ENCODE measurements at places on chromosomes 3 and 15.

DNA sequence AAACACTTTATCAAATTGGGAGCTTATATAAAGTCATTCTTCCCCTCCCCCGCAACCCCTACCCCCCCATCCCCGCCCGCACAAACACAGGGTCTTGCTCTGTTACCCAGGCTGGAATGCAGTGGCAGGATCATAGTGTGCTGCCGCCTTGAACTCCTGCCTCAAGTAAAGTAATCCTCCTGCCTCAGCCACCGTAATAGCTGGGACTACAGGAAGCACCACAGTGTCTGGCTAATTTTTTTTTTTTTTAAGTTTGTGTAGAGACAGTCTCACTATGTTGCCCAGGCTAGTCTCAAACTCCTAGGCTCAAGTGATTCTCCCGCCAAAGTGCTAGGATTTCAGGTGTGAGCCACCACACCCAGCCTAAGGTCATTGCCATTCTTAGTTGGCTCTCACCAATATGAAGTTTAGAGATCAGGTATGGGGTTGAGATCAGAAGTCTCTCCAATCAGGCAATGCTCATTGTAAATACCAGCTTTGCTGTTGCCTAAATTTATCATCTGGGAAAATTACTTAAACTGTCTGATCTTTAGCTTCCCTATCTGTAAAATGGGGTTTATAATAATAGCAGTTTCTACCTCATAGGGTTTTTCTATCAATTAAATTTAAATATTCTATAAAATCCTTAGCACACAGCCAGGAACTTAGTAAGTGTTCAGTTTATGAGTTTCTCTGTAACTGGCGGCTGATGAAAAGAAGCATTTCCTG lies 60.3 kb downstream of the TGFBR2 start:
- DNase-seq: no peak

- DNase-seq: no peak
These were observed 25.5 kb upstream of the NUDT16 start for GRCh38 chr3:131356006-131356595.

- no peak for DNase-seq
These were observed 39.0 kb downstream of the LRTM1 start for GRCh38 chr3:54888873-54889272.

DNA sequence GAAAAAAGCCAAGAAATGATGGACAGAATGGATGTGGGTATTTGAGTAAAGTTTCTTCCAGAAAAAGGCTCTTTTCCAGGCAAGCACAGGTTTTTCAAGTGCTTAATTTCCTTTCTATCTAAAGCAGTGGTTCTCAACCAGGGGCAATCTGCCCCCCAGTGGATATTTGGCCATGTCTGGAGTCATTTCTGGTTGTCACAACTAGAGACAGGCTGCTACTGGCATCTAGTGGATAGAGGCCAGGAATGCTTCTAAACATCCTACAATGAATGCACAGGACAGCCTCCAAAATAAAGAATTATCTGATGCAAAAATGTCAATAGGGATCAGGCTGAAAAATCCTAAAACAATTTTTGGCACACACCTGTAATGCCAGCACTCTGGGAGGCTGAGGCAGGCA lies 23.9 kb downstream of the SEC22C start:
- DNase-seq: no peak

GRCh38 chr3:9347081-9347480 lies 15.8 kb upstream of the THUMPD3 start:
- DNase-seq: no peak

- DNase-seq: no peak
These were observed 1.5 kb downstream of the ARHGEF3 start for GRCh38 chr3:56800130-56800831.

DNA sequence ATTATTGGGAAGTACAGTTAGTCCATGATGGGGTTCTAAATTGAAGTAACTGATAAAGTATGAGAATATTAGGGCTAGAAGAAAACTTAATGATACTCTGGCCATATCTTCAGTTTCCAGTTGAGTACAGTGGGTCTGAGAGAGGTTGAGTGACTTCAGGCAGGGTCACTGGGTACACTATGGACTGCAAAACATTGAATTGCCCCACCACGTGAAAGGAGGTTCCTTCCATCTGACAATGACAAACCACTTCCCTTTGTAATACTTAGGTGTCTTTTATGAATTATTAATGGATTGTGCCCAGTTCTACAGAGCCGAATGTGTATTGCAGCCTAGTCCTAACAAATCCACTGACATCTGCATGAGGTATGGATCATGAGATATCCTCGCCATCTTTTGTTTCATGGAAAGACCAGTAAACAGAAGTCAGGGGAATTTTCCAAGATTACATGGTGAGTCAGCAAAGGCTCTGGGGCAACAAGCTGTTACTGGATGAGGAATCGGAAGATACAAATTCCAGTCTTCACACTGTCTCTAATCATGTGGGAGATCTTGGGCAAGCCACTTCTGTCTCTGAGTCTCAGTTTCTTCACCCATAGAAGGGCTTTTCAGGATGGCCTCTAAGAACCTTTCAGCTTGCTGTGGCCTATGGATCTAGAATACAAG lies 66.5 kb upstream of the BCL6 start:
- DNase-seq: no peak

DNA sequence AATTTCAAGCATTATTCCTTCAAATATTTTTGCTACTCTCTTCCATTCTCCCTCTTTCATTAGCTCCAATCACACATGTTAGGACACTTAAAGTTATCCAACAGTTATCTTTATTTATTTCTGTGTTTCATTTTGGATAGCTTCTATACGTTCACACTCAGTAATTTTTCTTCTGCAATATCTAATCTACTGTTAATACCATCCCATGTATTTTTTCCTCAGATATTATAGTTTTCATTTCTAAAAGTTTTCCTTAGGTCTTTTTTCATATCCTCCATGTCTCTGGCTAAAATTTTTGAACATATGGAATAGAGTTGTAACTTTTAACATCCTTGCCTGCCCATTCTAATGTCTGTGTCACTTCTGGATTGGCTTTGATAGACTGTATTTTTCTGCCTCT lies 73.4 kb downstream of the CTNNB1 start:
- DNase-seq: no peak

GRCh38 chr15:69910514-69910913 lies 187.2 kb downstream of the TLE3 start:
- DNase-seq: no peak

DNA sequence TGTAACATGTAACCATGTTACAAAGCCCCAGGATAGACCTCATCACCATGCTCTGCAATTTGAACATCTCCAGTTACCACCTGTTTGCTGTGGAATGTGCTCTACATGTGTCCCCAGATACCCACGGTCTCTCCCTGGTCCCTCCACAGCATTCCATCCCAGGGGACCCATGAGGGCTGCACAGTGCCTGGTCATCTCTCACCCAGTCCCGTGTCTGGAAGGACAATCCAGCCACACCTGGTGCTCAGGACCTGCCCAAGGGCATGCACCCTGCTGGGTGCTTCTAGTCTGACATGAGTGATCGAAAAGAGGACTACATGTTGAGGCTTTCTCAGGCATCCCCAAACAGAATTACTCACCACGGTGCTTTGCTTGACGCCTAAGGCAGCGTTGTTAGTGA lies 119.6 kb upstream of the ATP10A start:
- DNase-seq: no peak

GRCh38 chr3:61058836-61059235 lies 192.4 kb downstream of the FHIT start:
- DNase-seq: no peak

- no peak for DNase-seq
These were observed 62.1 kb downstream of the CORO2B start for GRCh38 chr15:68640791-68641331.

DNA sequence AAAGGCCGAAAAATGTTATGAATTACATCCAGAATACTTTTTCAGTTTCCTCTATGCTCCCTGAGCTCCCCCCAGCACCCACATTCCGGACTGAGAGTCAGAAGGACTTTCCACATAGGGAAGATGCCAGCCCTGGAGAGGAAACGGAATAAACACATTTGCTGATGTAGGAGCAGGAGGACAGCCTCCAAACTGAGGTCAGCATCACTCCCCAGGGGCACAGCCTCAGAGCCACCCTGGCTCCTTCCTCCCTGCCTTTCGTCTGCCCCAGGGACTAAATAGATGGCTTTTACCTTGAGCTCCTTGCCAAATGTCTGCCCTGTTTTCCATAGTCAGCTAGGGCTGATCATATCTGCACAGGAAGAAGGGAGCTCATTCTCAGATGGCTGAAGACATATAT lies 22.6 kb upstream of the SLCO2A1 start:
- no peak for DNase-seq

GRCh38 chr3:16058521-16058920 lies 116.0 kb upstream of the GALNT15 start:
- no peak for DNase-seq

- DNase-seq: no peak
These were observed 1.2 kb downstream of the MEX3B start for GRCh38 chr15:82044373-82045178.

- DNase-seq: no peak
These were observed 485.5 kb downstream of the TUSC7 start for GRCh38 chr3:117195034-117195433.

DNA sequence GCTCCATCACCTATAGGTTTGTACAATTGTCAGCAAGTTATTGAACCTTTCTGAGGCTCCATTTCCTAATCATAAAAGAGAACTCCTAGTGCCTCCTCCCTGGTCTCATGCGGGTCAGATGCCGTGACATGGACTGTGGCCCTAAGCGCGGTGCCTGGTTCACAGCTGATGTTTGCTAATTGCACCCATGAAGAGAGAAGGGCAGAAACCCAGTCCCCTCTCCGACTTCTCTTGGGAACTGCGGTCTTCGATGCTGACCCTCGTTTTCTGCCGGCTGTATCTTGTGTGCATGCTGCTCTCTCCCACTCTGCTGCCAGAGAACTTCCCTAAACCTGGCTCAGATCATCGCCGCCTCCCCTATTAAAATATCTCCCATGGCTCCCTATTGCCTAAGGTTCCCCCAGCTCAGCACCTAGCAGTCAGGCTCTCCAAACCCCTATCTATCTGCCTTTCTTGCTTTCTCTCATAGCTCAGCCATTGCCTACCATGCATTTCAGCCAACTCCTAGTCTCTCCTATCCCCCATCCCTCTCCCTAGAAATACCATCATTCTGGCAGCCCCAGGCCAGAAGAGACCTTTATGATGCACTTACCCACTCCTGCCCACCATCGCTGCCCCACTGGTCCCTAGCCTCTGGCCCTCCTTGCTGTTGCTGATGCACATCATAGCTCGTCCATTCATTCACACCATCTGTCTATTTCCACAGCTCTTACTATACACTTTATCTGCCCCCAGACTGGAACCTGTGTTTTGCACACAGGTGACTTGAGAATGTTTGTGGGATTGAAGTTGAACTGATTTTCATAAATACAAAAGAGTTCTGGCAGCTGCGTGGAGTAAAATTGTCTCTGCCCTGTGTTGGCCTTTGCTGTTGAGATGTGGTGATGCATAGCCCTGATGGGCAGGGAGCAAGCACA lies 6.6 kb downstream of the ISG20 start:
- no peak for DNase-seq

GRCh38 chr3:15557511-15557946 lies 36.0 kb upstream of the COLQ start:
- peak; percentile 49 for DNase-seq

DNA sequence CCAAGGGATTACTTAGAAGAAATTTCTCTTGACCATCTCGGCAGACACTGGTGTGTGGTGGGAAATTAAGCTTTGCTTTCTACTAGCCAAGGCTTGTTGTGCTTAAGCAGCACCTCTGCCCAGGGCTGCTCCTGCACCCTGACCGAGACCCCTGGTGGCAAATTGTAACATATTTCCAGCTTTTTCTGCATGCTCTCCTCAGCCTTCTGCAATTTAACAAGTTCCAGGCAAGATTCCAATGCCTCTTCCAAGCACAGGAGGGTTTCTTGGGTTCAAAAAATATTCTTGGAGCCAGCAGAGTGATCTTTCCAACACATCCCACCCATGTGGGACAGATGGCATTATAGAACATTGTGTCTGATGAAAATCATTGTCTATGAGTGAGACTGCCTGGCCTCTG lies 210.5 kb downstream of the CLSTN2 start:
- no peak for DNase-seq

GRCh38 chr3:76065964-76066363 lies 280.6 kb upstream of the ZNF717 start:
- DNase-seq: no peak

- DNase-seq: no peak
These were observed 13.9 kb downstream of the OR5H15 start for GRCh38 chr3:98180319-98180890.

- no peak for DNase-seq
These were observed 53.1 kb downstream of the TRANK1 start for GRCh38 chr3:36891701-36892160.

DNA sequence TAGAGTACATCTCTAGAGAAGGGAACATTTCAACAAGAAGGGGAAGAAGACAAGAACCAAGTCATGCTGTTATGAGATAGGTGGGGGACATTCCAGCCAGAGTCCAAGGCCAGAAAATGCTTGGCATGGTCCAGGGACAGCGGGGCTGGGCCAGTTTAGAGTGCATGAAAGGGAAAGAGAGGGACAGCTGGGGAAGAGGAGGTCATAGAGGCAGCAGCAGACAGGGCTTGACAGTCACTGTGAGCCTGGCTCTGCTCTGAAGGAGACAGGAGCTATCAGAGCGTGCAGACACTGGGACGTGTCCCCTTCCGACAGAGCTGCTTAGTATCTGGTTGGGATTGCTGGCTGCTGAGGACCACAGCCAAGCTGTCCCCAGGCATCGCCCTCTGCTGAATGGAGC lies 35.7 kb upstream of the PRR20G start:
- no peak for DNase-seq

DNA sequence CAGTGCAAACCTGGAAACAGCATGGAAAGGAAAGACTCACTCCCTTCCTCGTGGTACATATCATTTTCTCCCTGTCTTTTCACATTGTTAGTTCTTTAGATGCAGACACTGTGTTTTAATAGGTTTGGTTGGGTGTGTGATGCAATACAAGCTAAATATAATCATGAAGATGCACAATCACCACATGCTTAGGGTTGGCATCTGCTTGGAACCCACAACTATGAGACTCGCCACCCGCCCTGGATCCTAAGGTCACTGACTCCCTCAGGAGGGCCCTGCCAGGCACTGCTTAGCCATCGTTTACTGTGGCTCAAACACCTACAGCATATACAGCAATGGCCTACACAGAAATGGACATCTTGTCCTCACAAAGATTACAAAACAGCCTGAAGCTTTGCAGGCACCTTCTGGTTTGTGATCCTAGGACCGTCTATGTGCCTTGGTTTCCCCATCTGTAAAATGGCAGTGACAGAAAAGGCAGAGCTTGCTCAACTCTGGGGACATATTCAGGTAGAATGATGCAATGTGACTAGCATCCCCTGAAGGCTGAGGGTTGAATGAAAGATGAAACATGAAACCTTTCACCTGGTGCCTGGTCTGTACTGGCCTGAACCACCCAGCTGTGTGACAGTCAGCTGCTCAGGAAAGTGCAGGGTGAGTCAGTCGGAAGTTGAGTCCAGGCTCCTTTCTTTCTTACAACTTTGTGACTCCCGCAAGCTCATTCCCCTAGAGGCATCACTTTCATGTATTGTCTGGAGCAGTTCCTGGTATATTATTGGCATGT lies 123.6 kb upstream of the PFN2 start:
- no peak for DNase-seq

All from pulmonary artery endothelial cell (primary cell).